ENCODE measurements at places on chromosomes 2 and 18. TPM values are rescaled to one million over a fixed set of nuclear protein-coding genes. Genes with fewer than 3 reads are reported as not detected.

- no peaks in the 10 kb centered on the region for H3K36me3 ChIP-seq
- H3K27me3 ChIP-seq: no peaks in the 10 kb centered on the region
- H3K27ac ChIP-seq: no peak overlapping the region
- no peaks in the 10 kb centered on the region for H3K4me1 ChIP-seq
- DNase-seq: no peak
Observed at GRCh38 chr2:132589111-132589830, 80.7 kb downstream of the LYPD1 start.

- no peaks in the 10 kb centered on the region for H3K4me1 ChIP-seq
- no peaks in the 10 kb centered on the region for H3K36me3 ChIP-seq
- no peak overlapping the region for H3K27ac ChIP-seq
- no peak for DNase-seq
- H3K4me3 ChIP-seq: no peak overlapping the region
Observed at GRCh38 chr2:236818281-236819045, 248.8 kb downstream of the ACKR3 start.

DNA sequence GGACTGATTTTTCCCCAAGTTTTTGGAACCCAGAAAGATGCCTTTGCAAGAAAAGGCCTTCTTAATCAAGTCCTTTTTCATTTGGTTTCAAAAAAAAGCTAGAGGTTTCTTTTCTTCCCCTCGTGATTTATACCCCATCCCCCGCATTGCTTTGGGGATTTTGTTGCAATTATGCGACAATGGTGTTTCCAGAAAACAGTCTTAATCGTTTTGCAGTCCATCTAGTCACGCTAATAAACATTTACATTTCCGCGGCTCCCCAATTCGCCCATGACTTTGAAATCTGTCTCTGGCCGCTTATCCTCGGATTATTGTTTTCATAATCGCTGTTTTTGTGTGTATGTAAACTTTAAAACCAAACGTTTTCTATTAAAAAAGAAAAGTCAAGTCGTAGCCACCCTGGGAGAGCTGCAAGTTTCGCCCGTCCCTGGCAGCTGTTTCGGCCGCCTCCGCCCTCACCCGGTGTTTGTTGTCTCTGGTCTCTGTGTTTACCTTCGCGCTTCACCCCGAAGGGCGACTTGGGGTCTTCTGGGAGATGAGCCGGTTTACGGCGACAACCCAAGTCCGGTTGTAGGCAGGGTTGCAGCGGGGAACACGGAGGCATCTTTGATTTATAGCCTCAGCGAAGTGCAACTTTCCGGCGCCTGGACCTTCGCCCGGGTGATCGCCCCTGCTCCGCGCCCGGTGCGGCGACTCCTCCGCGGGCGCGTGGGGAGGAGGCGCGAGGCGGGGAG is 667 bp downstream of the SP9 start:
- H3K27me3 ChIP-seq: peaks cover 97% of the 10 kb centered on the region
- H3K4me3 ChIP-seq: no peak overlapping the region
- H3K4me1 ChIP-seq: peaks cover 51% of the 10 kb centered on the region
- H3K27ac ChIP-seq: no peak overlapping the region
- H3K36me3 ChIP-seq: no peaks in the 10 kb centered on the region

GRCh38 chr2:85911814-85912692 is 23.3 kb upstream of the ST3GAL5 start:
- H3K27me3 ChIP-seq: no peaks in the 10 kb centered on the region
- H3K4me3 ChIP-seq: no peak overlapping the region
- peak; percentile 83 for DNase-seq
- H3K4me1 ChIP-seq: no peaks in the 10 kb centered on the region
- no peaks in the 10 kb centered on the region for H3K36me3 ChIP-seq

GRCh38 chr2:160584972-160585494 is 91.4 kb upstream of the RBMS1 start:
- H3K4me3 ChIP-seq: no peak overlapping the region
- H3K36me3 ChIP-seq: no peaks in the 10 kb centered on the region
- no peak overlapping the region for H3K27ac ChIP-seq
- H3K4me1 ChIP-seq: no peaks in the 10 kb centered on the region

GRCh38 chr2:16413285-16413684 is 252.3 kb downstream of the CYRIA start:
- no peaks in the 10 kb centered on the region for H3K36me3 ChIP-seq
- DNase-seq: peak; percentile 70
- no peaks in the 10 kb centered on the region for H3K4me1 ChIP-seq
- peak overlapping the region; percentile 79 for H3K27ac ChIP-seq
- H3K27me3 ChIP-seq: no peaks in the 10 kb centered on the region
- H3K4me3 ChIP-seq: no peak overlapping the region

GRCh38 chr18:54223568-54224241 is 764 bp downstream of the MBD2 start:
- no peaks in the 10 kb centered on the region for H3K36me3 ChIP-seq
- peaks cover 43% of the 10 kb centered on the region for H3K4me1 ChIP-seq
- DNase-seq: peak; percentile 73
- peak overlapping the region; percentile 83 for H3K27ac ChIP-seq

GRCh38 chr2:197357986-197358385 is 47.4 kb upstream of the ANKRD44 start:
- H3K4me1 ChIP-seq: no peaks in the 10 kb centered on the region
- DNase-seq: no peak
- H3K4me3 ChIP-seq: no peak overlapping the region
- H3K27me3 ChIP-seq: no peaks in the 10 kb centered on the region
- H3K36me3 ChIP-seq: no peaks in the 10 kb centered on the region
- H3K27ac ChIP-seq: no peak overlapping the region

GRCh38 chr2:212915121-212915782 is 236.2 kb downstream of the IKZF2 start:
- H3K36me3 ChIP-seq: no peaks in the 10 kb centered on the region
- H3K27ac ChIP-seq: no peak overlapping the region
- no peaks in the 10 kb centered on the region for H3K27me3 ChIP-seq
- DNase-seq: no peak
- no peak overlapping the region for H3K4me3 ChIP-seq

GRCh38 chr18:6731222-6731596 is 1.7 kb downstream of the ARHGAP28 start:
- no peaks in the 10 kb centered on the region for H3K36me3 ChIP-seq
- no peak overlapping the region for H3K4me3 ChIP-seq
- no peak overlapping the region for H3K27ac ChIP-seq
- no peaks in the 10 kb centered on the region for H3K27me3 ChIP-seq
- no peak for DNase-seq

GRCh38 chr2:29448096-29448688 is 333.0 kb downstream of the CLIP4 start:
- no peaks in the 10 kb centered on the region for H3K4me1 ChIP-seq
- no peak for DNase-seq
- no peaks in the 10 kb centered on the region for H3K36me3 ChIP-seq

- H3K27me3 ChIP-seq: no peaks in the 10 kb centered on the region
- DNase-seq: no peak
- H3K36me3 ChIP-seq: no peaks in the 10 kb centered on the region
- H3K4me3 ChIP-seq: no peak overlapping the region
- H3K27ac ChIP-seq: peak overlapping the region; percentile 98
Observed at GRCh38 chr2:101105654-101106053, 45.5 kb downstream of the TBC1D8 start.

DNA sequence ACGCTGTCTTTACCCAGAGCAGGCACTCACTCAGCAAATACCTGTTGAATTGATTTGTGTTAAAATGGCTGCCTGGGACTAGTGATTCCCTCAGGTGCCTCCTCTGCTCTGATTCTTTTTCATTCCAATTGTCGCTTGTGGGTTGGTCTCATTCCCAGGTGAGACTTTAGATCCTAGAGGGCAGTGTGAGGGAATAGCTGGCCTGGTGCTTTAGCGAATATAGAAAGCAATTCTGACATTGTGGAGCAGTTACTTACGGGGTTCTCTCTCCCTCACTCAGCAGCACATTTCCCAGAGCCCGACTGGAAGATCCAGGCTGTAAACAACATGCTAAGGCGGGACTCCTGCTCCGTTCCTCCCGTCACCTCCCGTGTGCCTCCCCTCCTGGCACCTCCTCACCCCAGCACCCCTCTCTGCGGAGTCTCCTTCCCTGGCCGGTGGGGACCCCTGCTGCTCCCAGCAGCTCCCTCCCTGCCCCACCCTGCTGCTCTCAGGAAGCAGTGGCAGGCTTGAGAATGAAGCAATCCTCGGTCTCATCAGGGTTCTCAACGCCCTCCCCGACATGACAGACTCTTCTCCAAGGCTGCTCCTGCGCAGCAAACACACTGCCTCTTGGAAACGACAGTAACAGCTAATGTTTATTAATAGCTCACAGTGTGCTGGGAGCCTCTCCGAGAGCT is 26.9 kb downstream of the CELF4 start:
- no peaks in the 10 kb centered on the region for H3K36me3 ChIP-seq
- no peak for DNase-seq
- no peak overlapping the region for H3K4me3 ChIP-seq
- H3K27ac ChIP-seq: no peak overlapping the region

DNA sequence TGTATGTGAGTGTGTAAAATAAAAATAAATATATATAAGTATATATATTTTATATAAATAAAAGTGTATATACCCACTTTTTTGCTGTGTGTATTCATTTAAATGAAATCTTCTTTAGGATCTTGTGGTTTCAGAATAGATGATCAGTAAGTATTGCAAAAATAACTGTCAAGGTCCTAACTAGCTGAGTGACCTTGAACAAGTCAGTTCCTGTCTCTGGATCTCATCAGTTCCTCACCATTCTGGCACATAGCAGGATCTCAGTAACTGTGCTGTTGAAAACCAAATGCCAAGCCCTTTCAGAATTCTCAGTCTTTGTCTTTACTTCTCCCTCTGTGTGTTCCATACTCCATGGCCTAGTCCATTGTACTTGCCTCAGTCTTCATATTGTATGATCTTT is 115.3 kb upstream of the CXCR4 start:
- H3K4me3 ChIP-seq: no peak overlapping the region
- DNase-seq: no peak
- peaks cover 5% of the 10 kb centered on the region for H3K4me1 ChIP-seq
- H3K36me3 ChIP-seq: no peaks in the 10 kb centered on the region
- H3K27me3 ChIP-seq: no peaks in the 10 kb centered on the region

GRCh38 chr18:10086458-10087210 is 172.8 kb downstream of the VAPA start:
- no peaks in the 10 kb centered on the region for H3K27me3 ChIP-seq
- H3K4me1 ChIP-seq: no peaks in the 10 kb centered on the region
- DNase-seq: no peak
- no peak overlapping the region for H3K4me3 ChIP-seq

GRCh38 chr18:37361335-37362157 is 204.1 kb downstream of the CELF4 start:
- H3K36me3 ChIP-seq: no peaks in the 10 kb centered on the region
- H3K27me3 ChIP-seq: no peaks in the 10 kb centered on the region
- H3K27ac ChIP-seq: no peak overlapping the region
- DNase-seq: no peak
- peaks cover 9% of the 10 kb centered on the region for H3K4me1 ChIP-seq

DNA sequence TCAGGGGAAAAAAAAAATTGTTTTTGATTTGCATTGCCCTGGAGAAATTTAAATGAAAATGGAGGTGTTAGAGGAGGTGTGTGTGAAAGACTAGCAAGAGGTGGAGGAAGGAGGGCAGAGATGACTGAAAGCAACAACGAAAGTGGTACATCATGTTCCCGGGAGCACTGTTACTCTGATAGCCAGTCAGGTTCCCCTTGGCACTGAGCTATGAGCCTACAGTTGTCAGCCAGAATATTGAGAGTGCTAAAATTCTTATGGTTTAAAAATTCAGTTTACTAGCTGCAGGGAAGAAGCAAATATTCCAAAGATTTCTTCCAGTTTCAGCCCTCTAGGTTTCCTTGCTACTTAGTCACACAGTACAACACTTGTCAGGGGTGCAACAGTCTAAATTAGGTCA is 366.7 kb upstream of the DLGAP1 start:
- no peak for DNase-seq
- no peaks in the 10 kb centered on the region for H3K27me3 ChIP-seq
- no peaks in the 10 kb centered on the region for H3K36me3 ChIP-seq

GRCh38 chr2:105746177-105747080 is 1.7 kb downstream of the NCK2 start:
- DNase-seq: no peak
- peak overlapping the region; percentile 84 for H3K27ac ChIP-seq
- H3K27me3 ChIP-seq: no peaks in the 10 kb centered on the region
- H3K4me1 ChIP-seq: peaks cover 57% of the 10 kb centered on the region
- peak overlapping the region; percentile 96 for H3K4me3 ChIP-seq

DNA sequence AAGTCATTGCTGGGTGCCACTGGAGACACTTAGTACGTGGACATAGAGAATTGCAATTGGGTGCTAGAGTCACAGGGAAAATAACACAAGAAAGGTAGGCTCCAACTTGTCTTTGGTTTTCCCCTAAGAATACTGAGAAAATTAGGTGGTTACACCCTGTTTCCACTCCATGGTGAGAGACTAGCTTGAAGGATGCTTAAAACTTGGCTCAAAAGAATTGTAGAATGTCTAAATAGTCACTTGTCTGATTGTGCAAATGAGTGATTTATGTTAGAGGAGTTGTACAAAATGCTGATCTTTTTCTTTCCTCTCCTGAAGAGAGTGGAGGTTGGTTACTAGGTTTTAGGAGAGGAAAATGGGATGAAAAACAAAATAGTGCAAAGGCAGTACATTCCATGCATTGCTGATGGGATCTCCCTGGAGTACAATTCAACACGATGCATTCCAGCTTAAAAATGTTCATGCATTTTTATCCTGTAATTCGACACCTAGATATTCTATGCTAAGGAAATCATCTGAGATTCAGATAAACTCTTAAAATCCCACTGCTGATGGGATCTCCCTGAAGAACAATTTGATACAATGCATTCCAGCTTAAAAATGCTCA is 2.2 kb upstream of the SERPINB12 start:
- H3K4me1 ChIP-seq: no peaks in the 10 kb centered on the region
- no peak for DNase-seq
- no peaks in the 10 kb centered on the region for H3K27me3 ChIP-seq
- H3K4me3 ChIP-seq: no peak overlapping the region
- no peaks in the 10 kb centered on the region for H3K36me3 ChIP-seq

DNA sequence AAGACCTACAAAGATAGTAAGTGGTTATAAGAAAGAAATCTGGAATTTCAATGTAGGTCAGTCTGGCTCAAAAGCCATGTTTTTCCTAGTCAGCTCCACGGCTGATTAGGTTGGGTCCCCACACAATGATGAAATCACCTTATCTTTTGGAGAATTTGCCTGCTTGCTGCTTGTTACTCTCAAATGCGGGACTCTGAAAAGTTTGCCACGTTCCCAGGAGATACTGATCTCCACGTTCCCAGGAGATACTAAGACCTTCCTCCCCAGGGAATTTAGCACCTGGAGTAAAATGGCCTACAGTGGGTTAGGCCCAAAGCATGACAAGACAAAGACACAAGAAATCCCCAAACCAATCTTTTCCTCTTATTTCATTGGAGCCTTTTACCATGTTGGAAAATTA is 449.6 kb downstream of the TNS1 start:
- H3K4me1 ChIP-seq: no peaks in the 10 kb centered on the region
- no peaks in the 10 kb centered on the region for H3K27me3 ChIP-seq
- H3K27ac ChIP-seq: no peak overlapping the region
- H3K4me3 ChIP-seq: no peak overlapping the region

- H3K4me3 ChIP-seq: no peak overlapping the region
- H3K27ac ChIP-seq: no peak overlapping the region
- no peaks in the 10 kb centered on the region for H3K27me3 ChIP-seq
- no peaks in the 10 kb centered on the region for H3K36me3 ChIP-seq
- H3K4me1 ChIP-seq: no peaks in the 10 kb centered on the region
Observed at GRCh38 chr18:37604032-37604431, 38.4 kb upstream of the CELF4 start.

Gene COL6A3
- total RNA-seq: 103 TPM

Gene SOWAHC
- total RNA-seq: 5.3 TPM

Gene ANKRD44
- 7.0 TPM for total RNA-seq

Gene SLC4A5
- total RNA-seq: 1.3 TPM

Gene SPR
- 34.5 TPM for total RNA-seq

Data from right atrium auricular region (tissue), 2 donors.